ENCODE measurements at places on chromosomes 3 and 15.
A peak's percentile ranks its signal among the peaks of the same experiment; 100 is the strongest.

GRCh38 chr3:132289316-132289715 is 27.9 kb upstream of the ACP3 start:
- peaks cover 5% of the 10 kb centered on the region for H3K4me1 ChIP-seq
- no peak overlapping the region for H3K4me3 ChIP-seq
- H3K27me3 ChIP-seq = no peaks in the 10 kb centered on the region
- no peaks in the 10 kb centered on the region for H3K36me3 ChIP-seq
- DNase-seq = no peak

DNA sequence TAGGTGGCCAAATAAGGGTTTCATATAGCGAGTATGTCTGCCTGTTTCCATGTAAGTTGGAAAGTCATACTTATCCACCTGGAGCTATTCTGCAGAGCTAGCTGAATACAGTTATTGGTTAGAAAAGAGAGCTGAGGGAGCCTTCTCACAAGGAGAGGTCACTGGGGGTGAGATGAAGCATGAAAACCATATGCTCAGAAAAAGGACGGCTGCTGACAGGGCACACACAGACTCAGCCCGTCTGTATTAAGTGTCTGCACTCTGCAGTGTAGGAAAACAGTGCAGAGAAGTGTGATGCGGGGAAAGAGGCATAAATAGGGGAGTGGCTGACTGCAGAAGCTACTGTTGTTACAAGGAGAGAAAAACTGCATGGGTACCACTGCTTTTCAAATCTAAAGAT is 58.2 kb downstream of the C3orf70 start:
- DNase-seq = no peak
- H3K27me3 ChIP-seq = no peaks in the 10 kb centered on the region
- no peak overlapping the region for H3K4me3 ChIP-seq
- no peaks in the 10 kb centered on the region for H3K36me3 ChIP-seq
- H3K27ac ChIP-seq = no peak overlapping the region

- H3K4me3 ChIP-seq = no peak overlapping the region
- no peak overlapping the region for H3K27ac ChIP-seq
- no peaks in the 10 kb centered on the region for H3K36me3 ChIP-seq
- no peaks in the 10 kb centered on the region for H3K4me1 ChIP-seq
- DNase-seq = peak; percentile 50
These were observed 33.6 kb downstream of the PAQR9 start for GRCh38 chr3:142929890-142930289.

DNA sequence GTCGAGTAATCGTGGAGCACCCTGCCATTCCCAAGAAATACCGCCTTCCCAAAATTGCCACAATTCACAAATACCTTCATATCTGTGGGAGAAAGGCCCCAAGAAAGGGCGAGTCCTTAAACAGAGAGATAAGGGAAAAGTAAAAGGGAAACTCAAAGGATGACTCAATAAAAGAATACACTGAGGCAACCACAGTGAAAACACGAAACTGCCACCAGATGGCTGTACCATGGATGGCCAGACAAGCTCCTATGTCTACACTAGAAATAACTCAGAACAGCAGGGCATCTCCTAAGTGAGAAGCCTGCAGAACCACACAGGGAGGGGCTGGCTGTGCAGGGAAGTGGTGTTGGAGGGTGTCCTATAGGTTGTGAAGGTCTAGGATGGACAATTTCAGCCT is 25.0 kb downstream of the SRGAP3 start:
- H3K36me3 ChIP-seq = no peaks in the 10 kb centered on the region
- no peak for DNase-seq
- H3K27ac ChIP-seq = no peak overlapping the region
- no peaks in the 10 kb centered on the region for H3K4me1 ChIP-seq
- H3K4me3 ChIP-seq = no peak overlapping the region
- H3K27me3 ChIP-seq = no peaks in the 10 kb centered on the region

DNA sequence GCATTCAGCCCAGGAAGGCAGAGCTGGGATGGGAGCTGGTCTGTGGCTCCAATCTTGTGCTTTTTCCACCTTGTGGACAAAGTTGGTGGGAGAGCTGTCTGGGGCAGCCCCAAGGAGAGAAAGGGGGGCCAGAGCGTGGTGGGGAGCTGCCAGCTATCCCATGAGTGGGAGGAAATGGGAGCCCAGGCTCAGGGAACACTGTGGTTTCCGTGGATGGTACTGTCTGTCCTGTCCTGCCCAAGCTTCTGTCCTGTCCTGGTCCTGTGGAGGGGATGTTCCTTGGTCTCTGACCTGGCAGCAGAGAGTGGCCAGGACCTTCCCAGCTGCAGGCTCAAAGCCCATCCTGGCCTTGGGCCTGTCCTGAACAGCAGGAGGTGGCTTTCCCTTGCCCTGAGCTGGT is 72.6 kb upstream of the SEC13 start:
- H3K36me3 ChIP-seq = no peaks in the 10 kb centered on the region
- no peak for DNase-seq
- no peak overlapping the region for H3K27ac ChIP-seq
- H3K4me1 ChIP-seq = peaks cover 14% of the 10 kb centered on the region
- H3K27me3 ChIP-seq = no peaks in the 10 kb centered on the region

GRCh38 chr3:66140743-66141372 is 79.9 kb upstream of the SLC25A26 start:
- no peak overlapping the region for H3K4me3 ChIP-seq
- no peak overlapping the region for H3K27ac ChIP-seq
- peaks cover 5% of the 10 kb centered on the region for H3K27me3 ChIP-seq
- H3K4me1 ChIP-seq = no peaks in the 10 kb centered on the region
- no peaks in the 10 kb centered on the region for H3K36me3 ChIP-seq

DNA sequence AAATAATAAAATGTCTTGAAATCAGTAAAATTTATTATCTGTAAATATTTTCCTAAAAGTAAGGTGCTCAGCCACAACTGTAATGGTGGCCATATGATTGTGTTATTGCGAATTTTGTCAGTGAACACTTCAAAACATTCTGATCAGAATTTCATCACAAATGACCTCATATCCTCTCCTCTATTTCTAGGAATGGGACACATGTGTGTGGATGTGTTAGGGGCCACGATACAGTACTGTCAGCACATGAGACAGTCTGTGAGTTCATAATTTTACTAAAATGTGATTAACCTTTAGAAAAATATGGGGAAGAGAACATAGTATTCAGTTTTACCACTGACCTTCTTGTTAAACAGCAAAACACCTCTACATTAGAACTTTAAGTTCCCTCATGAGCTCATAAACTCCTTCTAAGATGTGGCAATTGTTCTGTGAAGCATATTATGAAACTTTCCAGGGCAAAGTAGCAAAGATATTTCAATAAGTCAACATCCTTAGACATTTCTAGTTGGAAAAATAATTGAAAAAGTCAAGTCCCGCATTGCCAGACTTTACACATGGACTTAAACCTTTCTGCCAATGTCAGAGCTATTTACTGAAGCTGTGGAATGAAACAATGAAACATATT is 158.2 kb upstream of the ABI3BP start:
- H3K27ac ChIP-seq = no peak overlapping the region
- H3K36me3 ChIP-seq = no peaks in the 10 kb centered on the region
- no peak for DNase-seq
- H3K4me3 ChIP-seq = no peak overlapping the region
- H3K4me1 ChIP-seq = no peaks in the 10 kb centered on the region
- no peaks in the 10 kb centered on the region for H3K27me3 ChIP-seq

DNA sequence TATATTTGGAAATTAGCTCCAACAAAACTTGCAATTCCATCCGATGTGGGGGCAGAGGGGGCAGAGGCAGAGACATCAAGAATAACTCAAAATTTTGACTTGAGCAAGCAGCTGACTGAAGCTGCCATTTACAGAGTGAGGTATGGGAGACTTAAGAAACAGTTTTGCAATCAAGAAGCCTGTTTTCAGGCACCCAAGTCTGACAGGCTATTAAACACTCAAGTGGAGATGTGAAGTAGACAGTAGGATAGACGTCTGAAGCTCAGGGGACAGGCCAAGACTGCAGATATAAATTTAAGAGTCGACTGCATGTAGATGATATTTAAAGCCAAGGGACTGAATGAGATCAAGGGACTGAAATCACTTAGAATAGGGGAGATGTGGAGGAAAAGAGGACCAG is 9.9 kb upstream of the SH3BP5 start:
- no peak for DNase-seq
- no peaks in the 10 kb centered on the region for H3K36me3 ChIP-seq
- H3K4me1 ChIP-seq = no peaks in the 10 kb centered on the region
- no peak overlapping the region for H3K4me3 ChIP-seq

GRCh38 chr15:39084674-39085530 is 496.0 kb upstream of the THBS1 start:
- no peaks in the 10 kb centered on the region for H3K36me3 ChIP-seq
- H3K4me1 ChIP-seq = peaks cover 11% of the 10 kb centered on the region
- peak overlapping the region; percentile 15 for H3K27ac ChIP-seq
- peak; percentile 34 for DNase-seq

GRCh38 chr3:194808640-194809097 is 123.0 kb downstream of the FAM43A start:
- no peak for DNase-seq
- H3K4me3 ChIP-seq = no peak overlapping the region
- H3K27ac ChIP-seq = no peak overlapping the region
- no peaks in the 10 kb centered on the region for H3K27me3 ChIP-seq

DNA sequence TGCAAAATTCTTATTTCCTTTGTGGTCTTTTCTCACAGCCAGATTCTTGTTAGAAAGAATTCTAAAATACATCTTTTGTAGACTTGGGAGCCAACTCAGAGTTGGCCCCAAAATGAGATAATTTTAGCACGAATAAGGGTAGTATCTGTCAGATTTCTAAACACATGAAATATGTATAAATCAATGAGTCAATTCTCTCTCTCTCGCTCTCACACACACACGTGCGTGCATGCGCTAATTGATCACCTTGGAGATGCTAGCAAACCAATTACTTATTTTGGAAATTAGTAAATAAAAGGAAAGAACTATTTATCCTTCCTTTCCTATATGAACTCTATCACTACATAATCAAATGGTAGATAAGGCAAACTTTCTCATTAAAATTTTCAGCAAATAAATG is 32.9 kb upstream of the PIK3R4 start:
- H3K4me3 ChIP-seq = no peak overlapping the region
- no peaks in the 10 kb centered on the region for H3K4me1 ChIP-seq
- H3K27ac ChIP-seq = no peak overlapping the region
- H3K36me3 ChIP-seq = no peaks in the 10 kb centered on the region
- no peaks in the 10 kb centered on the region for H3K27me3 ChIP-seq

GRCh38 chr15:101126618-101127505 is 125.0 kb downstream of the CHSY1 start:
- DNase-seq = no peak
- H3K4me1 ChIP-seq = peaks cover 61% of the 10 kb centered on the region
- H3K4me3 ChIP-seq = peak overlapping the region; percentile 3
- no peaks in the 10 kb centered on the region for H3K36me3 ChIP-seq

GRCh38 chr3:147412261-147412916 is 3.2 kb downstream of the ZIC1 start:
- H3K4me3 ChIP-seq = no peak overlapping the region
- H3K27ac ChIP-seq = no peak overlapping the region
- DNase-seq = no peak
- H3K4me1 ChIP-seq = no peaks in the 10 kb centered on the region

GRCh38 chr3:183699238-183699947 is 1.8 kb downstream of the YEATS2 start:
- H3K36me3 ChIP-seq = peaks cover 9% of the 10 kb centered on the region
- H3K4me1 ChIP-seq = peaks cover 12% of the 10 kb centered on the region
- peak overlapping the region; percentile 94 for H3K4me3 ChIP-seq

DNA sequence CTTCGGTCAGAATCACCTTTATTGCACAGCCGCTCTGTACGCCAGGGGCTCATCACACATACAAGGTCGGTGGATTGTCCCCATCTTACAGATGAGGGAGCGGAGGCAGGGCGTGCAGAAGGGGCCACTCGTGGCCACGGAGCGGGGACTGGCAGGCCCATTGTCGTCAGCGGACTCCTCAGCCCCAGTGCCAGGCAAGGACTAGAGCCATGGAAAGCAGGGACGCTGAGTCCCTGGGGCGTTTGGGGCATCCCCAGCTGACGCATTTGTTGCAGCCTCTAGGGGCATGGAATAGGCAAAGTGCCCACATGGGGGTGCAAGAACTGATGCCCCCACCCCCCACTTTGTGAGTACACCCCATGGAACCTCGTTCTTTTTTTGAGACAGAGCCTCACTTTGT is 29.8 kb upstream of the FURIN start:
- no peaks in the 10 kb centered on the region for H3K27me3 ChIP-seq
- peaks cover 48% of the 10 kb centered on the region for H3K4me1 ChIP-seq
- H3K36me3 ChIP-seq = no peaks in the 10 kb centered on the region
- no peak overlapping the region for H3K27ac ChIP-seq

DNA sequence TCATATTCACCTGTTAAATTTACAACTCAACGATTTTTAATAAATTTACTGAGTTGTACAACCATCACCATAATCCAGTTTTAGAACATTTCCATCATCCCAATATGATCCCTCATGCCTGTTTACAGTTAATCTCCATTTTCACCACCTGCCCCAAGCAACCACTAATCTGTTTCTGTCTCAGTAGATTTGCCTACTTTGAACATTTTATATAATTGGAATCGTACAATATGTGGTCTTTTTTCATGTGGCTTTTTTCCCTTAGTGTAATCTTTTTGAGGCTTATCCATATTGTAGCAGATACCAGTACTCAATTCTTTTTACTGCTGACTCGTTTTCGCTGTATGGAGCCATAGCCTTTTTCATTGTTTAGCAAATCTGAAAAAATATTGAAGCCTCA is 123.3 kb upstream of the STT3B start:
- DNase-seq = no peak
- H3K4me3 ChIP-seq = no peak overlapping the region
- no peaks in the 10 kb centered on the region for H3K4me1 ChIP-seq

DNA sequence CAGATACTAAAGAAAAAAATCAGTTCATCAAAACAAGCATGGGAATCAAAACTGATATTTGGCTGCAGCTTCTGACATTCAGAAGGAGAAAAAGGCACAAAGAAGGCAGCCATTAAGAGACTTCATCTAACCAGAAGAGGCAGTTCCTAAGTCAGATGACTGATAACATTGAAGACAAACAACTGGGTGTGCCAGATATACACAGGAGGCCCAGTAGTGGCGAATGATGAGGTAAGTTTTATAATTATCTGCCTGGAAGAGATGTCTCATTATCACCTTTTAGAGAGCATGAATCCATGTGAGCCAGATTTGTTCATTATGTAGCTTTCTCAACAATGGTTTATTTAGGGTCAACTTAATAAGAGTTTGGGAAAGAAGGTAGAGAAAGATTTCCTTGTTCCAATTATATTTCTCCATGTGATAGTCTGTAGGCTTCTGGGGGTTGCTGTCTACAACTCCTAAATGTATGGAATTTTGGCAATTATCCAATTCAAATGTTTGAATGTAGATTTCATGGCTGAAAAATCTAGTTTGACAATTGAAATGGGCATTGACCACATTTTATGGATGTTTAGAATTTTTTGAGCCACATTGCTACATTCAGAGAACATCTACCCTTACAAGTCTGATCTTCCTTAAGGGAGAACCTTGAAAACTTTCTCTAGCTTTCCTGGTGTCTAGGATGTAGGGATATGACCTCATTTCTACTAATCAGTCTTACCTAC is 50.4 kb upstream of the RASGRF1 start:
- H3K4me3 ChIP-seq = no peak overlapping the region
- DNase-seq = no peak
- H3K4me1 ChIP-seq = no peaks in the 10 kb centered on the region
- H3K36me3 ChIP-seq = no peaks in the 10 kb centered on the region

GRCh38 chr3:145902166-145902565 is 258.8 kb downstream of the PLOD2 start:
- H3K27me3 ChIP-seq = no peaks in the 10 kb centered on the region
- DNase-seq = no peak
- H3K4me3 ChIP-seq = no peak overlapping the region
- no peaks in the 10 kb centered on the region for H3K36me3 ChIP-seq
- no peaks in the 10 kb centered on the region for H3K4me1 ChIP-seq

GRCh38 chr15:85551221-85551832 is 170.9 kb downstream of the AKAP13 start:
- peaks cover 4% of the 10 kb centered on the region for H3K36me3 ChIP-seq
- no peak for DNase-seq
- no peak overlapping the region for H3K4me3 ChIP-seq
- H3K27ac ChIP-seq = no peak overlapping the region
- H3K4me1 ChIP-seq = peaks cover 43% of the 10 kb centered on the region
- H3K27me3 ChIP-seq = no peaks in the 10 kb centered on the region

All from common myeloid progenitor, CD34-positive (primary cell).